Stimulated activated CD4-positive, alpha-beta T cell treated with anti-CD3 and anti-CD28 coated beads, Interleukin-2, amount 100 ng/mL, for 4 hours (primary cell): ENCODE measurements at places on chromosomes 11 and 22.

DNA sequence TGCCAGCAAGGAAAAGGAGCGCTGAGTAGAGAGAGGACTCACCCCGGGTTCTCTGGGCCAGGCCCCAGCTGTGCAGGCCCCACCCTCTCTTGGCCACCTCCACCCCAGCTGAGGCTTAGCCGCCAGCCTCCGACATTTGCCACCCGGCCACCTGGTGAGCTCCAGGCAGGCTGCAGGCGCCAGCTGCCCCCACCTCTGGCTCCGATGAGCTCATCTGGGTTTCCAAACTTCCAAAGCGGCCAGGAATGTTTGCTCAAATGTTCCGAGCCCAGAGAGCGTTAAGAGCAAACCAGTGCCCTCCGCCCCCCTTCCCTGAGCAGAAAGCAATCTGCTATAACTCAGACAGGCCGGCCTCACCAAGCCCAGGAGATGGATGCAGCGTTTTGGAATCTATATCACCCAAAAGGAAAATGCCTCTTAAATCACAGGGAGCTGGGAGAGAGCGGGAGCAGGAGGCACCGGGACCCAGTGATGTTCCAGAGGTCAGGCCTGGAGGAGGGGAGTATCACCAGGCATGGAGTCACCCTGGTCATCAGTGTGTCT is 9.1 kb upstream of the MN1 start:
- no peak for DNase-seq

GRCh38 chr11:30433831-30434230 is 110.9 kb downstream of the ARL14EP start:
- no peak for DNase-seq

DNA sequence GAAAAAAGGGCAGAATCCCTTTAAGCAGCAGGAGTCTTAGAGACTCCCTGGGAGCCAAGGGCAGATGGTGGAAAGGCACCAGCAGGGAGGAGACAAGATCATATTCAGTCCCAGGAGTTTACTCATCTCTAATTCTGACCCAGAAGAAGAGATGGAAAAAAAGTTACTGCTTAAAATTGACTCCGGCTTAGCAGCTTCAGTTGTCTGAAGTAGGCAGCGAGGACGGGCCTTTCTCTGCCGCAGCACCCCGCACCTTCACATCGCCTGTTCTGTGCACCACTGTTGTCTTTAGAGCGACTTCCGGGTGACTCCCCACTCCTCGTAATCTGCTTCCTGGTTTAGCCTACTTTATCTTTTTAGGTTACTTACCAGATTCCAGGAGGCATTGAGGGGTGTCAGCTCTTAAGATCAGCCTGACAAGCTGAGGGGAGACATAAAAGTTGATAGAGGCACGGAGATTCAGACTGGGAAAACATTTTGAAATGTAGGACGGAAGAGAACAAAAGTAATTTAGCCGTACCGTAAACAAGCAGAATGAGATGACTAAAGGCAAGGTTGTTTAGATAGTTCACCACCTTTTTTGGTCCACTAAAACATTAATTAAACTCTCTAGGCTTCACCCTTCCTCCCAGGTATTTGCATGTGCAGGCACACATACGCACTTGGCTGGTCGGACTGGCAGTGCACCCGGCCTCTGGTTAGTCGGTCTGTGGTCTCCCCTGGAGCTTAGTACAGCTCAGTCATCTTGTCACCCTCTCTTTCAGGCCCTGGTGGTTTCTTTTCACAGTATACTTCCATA is 74.3 kb downstream of the CECR2 start:
- DNase-seq = no peak

GRCh38 chr11:72685560-72686480 is 11.6 kb upstream of the PDE2A start:
- DNase-seq = peak; percentile 21

- DNase-seq = peak; percentile 61
Observed at GRCh38 chr11:1889224-1889930, 2.3 kb downstream of the PRR33 start.

- no peak for DNase-seq
Observed at GRCh38 chr11:10925149-10925926, 67.5 kb upstream of the ZBED5 start.

- DNase-seq = no peak
Observed at GRCh38 chr22:44085743-44086270, 61.7 kb downstream of the PARVB start.

GRCh38 chr22:19253143-19253542 is 38.4 kb downstream of the CLTCL1 start:
- no peak for DNase-seq
